Right atrium auricular region (tissue), 2 donors: ENCODE measurements at places on chromosomes 4 and X.

- no peak for DNase-seq
These were observed 48.1 kb downstream of the LUZP4 start for GRCh38 chrX:115337491-115338144.

GRCh38 chrX:11449613-11450012, 156.4 kb downstream of the AMELX start:
- no peak for DNase-seq

DNA sequence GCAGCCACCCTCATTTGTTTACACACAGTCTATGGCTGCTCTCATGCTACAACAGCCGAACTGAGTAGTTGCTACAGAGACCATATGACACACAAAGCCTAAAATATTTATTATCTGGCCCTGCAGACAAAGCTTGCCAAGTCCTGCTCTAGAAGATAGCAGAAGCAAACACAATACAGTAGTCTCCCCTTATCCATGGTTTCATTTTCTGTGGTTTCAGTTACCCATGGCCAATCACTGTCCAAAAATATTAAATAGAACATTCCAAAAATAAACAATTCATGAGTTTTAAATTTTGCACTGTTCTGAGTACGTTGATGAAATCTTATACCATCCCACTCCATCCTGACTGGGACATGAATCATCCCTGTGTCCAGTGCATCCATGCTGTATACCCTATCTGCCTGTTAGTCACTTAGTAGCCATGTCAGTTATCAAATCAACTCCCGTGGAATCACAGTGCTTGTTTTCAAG, 40.2 kb upstream of the ZNF81 start:
- no peak for DNase-seq

DNA sequence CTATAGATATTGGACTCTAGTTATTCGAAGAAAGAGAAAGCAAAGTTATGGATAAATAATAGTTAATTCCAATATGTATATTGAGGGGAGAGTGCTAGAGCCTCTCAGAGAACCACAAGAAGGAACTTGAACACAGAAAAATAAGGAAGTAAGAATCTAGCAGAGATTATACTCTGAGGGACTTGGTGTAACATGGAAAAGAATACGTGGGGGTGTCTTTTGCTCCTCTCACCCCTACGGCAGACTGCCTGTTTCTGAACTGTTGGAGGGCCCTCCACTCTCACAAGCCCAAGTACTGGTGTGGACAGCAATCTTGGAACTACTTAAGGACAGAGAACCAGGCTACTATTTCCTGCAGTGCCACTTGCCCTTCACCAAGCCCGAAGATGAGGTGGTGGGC, 1174.4 kb upstream of the PCDH10 start:
- DNase-seq = no peak

DNA sequence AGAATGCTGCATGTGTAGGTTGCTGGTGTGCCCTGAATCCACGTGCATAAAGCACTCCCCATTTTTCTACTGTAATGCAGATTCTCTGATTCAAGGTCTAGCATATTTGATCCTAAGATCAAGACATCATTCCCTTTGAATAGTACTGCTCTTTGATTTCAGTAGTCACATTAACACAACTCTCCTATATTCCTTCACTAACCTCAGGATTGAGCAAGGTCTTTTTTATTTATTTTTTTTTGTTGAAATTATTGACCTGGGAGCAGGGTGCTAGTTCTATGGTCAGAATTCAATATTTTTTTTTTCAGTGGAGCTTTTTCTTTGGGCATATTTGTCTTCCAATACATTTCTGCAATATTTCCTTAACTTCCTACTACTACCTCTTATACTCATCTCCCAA, 245.7 kb downstream of the RBMX2 start:
- no peak for DNase-seq

- no peak for DNase-seq
These were observed 505.5 kb downstream of the ANKRD50 start for GRCh38 chr4:124206779-124207605.

GRCh38 chrX:42096265-42096920, 173.0 kb upstream of the CASK start:
- DNase-seq = peak; percentile 78

GRCh38 chrX:134626434-134626833, 31.8 kb downstream of the PLAC1 start:
- DNase-seq = no peak

- DNase-seq = no peak
These were observed 124.9 kb downstream of the PCDH7 start for GRCh38 chr4:30844861-30845582.

DNA sequence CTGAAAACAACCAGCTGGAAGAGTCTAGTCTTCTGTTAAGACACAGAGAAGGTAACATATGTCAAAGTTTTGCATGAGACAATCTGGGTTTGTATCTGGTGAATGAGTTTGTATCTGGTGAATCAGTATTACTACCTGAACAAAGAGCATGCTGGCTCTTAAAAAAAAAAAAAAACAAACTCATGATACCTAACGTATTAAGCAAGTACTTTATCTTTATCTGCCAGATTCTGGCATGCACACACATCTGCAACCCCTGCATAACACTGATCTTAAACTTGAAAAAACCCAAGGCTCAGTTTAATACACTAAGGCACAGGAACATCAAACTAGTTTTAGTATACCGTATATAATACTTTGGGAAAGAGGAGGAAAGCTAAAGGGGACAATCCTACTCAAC, 5.8 kb downstream of the YTHDC1 start:
- DNase-seq = no peak

DNA sequence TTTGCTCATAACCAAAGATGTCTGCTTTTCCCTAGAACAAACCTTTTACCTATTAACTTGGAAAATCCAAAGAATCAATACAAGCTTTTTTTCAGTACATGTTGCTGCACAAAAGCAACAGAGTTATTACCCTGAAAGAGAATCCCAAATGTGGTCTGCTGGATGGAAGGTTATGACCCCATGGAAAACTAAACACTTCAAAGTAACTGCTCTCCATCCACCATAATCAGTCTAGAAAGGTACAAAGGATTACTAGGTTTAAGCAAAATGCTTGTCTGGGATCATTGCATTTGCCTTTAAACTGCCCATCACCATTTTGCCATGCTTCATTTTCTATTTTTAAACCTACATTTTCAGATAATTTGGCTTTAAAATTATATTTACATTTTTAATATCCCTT, 11.7 kb downstream of the MMRN1 start:
- no peak for DNase-seq
